Stimulated activated CD8-positive, alpha-beta memory T cell treated with anti-CD3 and anti-CD28 coated beads, Interleukin-4, amount 100 ng/mL, for 24 hours (primary cell): ENCODE measurements at places on chromosomes 3 and 15.

- no peak for DNase-seq
Measured at GRCh38 chr3:104273046-104273649, 1093.6 kb upstream of the ALCAM start.

DNA sequence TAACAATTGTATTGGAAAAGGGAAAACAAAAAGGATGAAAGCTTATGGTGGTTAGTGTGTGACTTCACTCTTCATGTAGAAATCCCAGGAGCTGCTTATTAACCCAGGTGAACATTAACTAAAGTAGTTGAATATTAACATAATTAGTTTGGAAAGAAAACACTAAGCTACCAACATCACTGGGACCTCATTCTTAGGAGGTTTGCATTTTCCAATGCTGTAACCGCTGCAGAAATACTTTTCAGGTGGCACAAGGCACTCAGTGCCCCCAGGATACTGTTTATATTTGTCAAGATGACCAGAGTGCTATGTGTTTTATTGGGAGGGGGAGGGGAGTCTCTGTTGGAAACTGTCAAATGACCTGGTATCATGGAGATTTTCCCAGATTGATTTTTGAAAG is 25.9 kb upstream of the VILL start:
- no peak for DNase-seq

GRCh38 chr3:13364602-13365271 is 55.4 kb downstream of the NUP210 start:
- DNase-seq: no peak

DNA sequence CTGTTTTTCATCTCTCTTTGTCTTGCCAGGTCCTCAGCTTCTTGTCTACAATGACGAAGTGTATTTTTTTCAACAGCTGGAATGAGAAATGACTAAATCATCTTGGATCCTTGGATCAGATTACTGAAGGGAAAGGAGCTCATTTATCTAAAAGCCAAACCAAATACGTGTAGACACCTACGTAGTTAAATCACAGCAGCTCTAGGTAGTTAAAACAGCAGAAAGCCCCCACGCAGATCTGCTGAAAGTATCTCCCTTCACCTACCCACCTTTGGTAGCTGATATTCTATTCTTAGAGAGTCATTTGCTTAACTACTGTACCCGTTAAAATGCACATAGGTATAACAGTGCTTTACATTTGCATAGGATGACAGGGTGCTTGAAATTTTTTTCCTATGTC is 105.5 kb upstream of the WNT5A start:
- no peak for DNase-seq

GRCh38 chr15:29090617-29091466 is 178.8 kb downstream of the NSMCE3 start:
- DNase-seq: peak; percentile 28

DNA sequence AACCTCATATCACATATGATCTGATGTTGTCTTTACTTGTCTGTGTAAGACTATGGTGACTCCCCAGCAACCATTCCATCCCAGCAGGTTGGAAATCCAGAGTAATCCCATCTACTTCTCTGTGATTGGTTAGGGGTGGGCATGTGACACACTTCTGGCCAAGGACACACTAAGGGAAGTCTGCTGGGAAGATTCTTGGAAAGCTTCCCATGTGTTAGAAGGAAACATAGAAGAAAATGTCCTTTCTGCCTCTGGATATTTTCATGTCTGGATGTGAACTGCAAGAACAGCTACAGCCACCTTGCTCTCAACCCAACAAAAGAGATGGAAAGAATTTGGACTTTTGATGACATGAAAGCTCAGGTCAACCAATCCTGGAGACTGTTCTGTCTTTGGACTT is 2.6 kb upstream of the UBE2Q2 start:
- no peak for DNase-seq

- DNase-seq: no peak
Measured at GRCh38 chr15:91548549-91548948, 305.0 kb upstream of the SLCO3A1 start.
